ENCODE measurements at places on chromosomes 6 and 20. TPM values are rescaled to one million over a fixed set of nuclear protein-coding genes. Genes with fewer than 3 reads are reported as not detected.
A peak's percentile ranks its signal among the peaks of the same experiment; 100 is the strongest.

- no peaks in the 10 kb centered on the region for H3K4me1 ChIP-seq
- H3K27ac ChIP-seq: no peak overlapping the region
- no peak overlapping the region for H3K4me3 ChIP-seq
- no peaks in the 10 kb centered on the region for H3K36me3 ChIP-seq
Measured at GRCh38 chr6:22068561-22069305, 228.1 kb downstream of the PRL start.

Gene GPR6
- not detected for total RNA-seq

Gene GHRH
- total RNA-seq: not detected

Gene EDN3
- 9.9 TPM for total RNA-seq

Gene TAB2
- 26.2 TPM for total RNA-seq

Gene PPARD
- 11.2 TPM for total RNA-seq

- DNase-seq: no peak
- no peak overlapping the region for H3K4me3 ChIP-seq
- no peaks in the 10 kb centered on the region for H3K27me3 ChIP-seq
Measured at GRCh38 chr6:153625089-153625488, 414.0 kb upstream of the OPRM1 start.

GRCh38 chr20:5596401-5597193 lies 153.6 kb upstream of the SHLD1 start:
- H3K27me3 ChIP-seq: no peaks in the 10 kb centered on the region
- H3K27ac ChIP-seq: no peak overlapping the region
- DNase-seq: no peak
- no peaks in the 10 kb centered on the region for H3K4me1 ChIP-seq
- no peak overlapping the region for H3K4me3 ChIP-seq

GRCh38 chr6:134954272-134955000 lies 4.5 kb upstream of the ALDH8A1 start:
- H3K27ac ChIP-seq: no peak overlapping the region
- H3K4me3 ChIP-seq: no peak overlapping the region
- H3K27me3 ChIP-seq: no peaks in the 10 kb centered on the region
- H3K36me3 ChIP-seq: no peaks in the 10 kb centered on the region
- no peak for DNase-seq
- H3K4me1 ChIP-seq: no peaks in the 10 kb centered on the region

GRCh38 chr6:31321820-31322219 lies 35.2 kb downstream of the HLA-B start:
- DNase-seq: peak; percentile 20
- no peak overlapping the region for H3K4me3 ChIP-seq
- H3K36me3 ChIP-seq: no peaks in the 10 kb centered on the region
- H3K4me1 ChIP-seq: no peaks in the 10 kb centered on the region

GRCh38 chr6:17780061-17780460 lies 73.3 kb upstream of the NUP153 start:
- no peak for DNase-seq
- no peaks in the 10 kb centered on the region for H3K27me3 ChIP-seq
- H3K27ac ChIP-seq: no peak overlapping the region
- no peaks in the 10 kb centered on the region for H3K4me1 ChIP-seq
- H3K4me3 ChIP-seq: no peak overlapping the region

- H3K36me3 ChIP-seq: no peaks in the 10 kb centered on the region
- H3K4me1 ChIP-seq: peaks cover 25% of the 10 kb centered on the region
- no peak for DNase-seq
- H3K4me3 ChIP-seq: no peak overlapping the region
Measured at GRCh38 chr20:56345911-56346310, 12.9 kb upstream of the FAM210B start.

- H3K36me3 ChIP-seq: no peaks in the 10 kb centered on the region
- H3K4me3 ChIP-seq: no peak overlapping the region
- H3K4me1 ChIP-seq: peaks cover 61% of the 10 kb centered on the region
- no peak for DNase-seq
- H3K27ac ChIP-seq: no peak overlapping the region
Measured at GRCh38 chr6:170229851-170230519, 60.9 kb downstream of the DLL1 start.

DNA sequence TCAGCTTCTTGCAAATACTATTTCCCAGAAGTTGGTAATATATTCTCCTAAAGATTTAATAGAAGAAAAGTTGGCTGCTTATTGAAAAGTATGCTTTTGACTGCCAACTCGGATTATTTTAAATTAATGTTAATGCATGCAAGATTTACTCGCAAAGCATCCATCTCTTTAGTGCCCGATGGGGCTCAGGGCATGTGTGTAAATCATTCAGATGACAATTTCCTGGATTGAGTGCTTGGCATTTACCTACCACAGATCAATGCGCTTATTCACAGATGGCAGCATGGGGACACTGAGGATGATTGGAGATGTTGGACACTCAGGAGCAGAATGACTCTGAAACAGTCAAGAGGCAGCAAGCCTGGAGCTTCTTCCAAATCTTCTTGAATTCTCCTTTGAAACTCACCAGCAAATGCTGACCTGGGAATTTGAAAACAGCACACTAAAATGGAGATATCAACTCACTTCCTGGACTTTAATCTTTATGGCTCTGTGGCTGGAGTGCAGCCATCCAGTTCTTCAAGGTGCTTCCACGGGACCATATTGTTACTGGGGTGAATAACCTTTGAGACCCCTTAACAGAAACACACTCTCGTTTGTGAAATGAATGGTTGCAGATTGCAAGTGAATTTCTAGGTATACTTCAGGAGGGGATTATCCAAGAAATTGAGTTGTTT lies 34.1 kb upstream of the TIAM2 start:
- no peak overlapping the region for H3K27ac ChIP-seq
- H3K4me1 ChIP-seq: no peaks in the 10 kb centered on the region
- no peak overlapping the region for H3K4me3 ChIP-seq
- DNase-seq: no peak
- no peaks in the 10 kb centered on the region for H3K27me3 ChIP-seq

GRCh38 chr6:149320796-149321195 lies 3.3 kb downstream of the TAB2 start:
- peaks cover 57% of the 10 kb centered on the region for H3K4me1 ChIP-seq
- H3K4me3 ChIP-seq: no peak overlapping the region
- no peak overlapping the region for H3K27ac ChIP-seq
- H3K27me3 ChIP-seq: no peaks in the 10 kb centered on the region

GRCh38 chr6:90025523-90026061 lies 131.3 kb downstream of the GJA10 start:
- no peaks in the 10 kb centered on the region for H3K4me1 ChIP-seq
- H3K27ac ChIP-seq: no peak overlapping the region
- H3K36me3 ChIP-seq: no peaks in the 10 kb centered on the region
- H3K27me3 ChIP-seq: no peaks in the 10 kb centered on the region

Gene PNPLA1
- not detected for total RNA-seq

Gene LRFN2
- not detected for total RNA-seq

DNA sequence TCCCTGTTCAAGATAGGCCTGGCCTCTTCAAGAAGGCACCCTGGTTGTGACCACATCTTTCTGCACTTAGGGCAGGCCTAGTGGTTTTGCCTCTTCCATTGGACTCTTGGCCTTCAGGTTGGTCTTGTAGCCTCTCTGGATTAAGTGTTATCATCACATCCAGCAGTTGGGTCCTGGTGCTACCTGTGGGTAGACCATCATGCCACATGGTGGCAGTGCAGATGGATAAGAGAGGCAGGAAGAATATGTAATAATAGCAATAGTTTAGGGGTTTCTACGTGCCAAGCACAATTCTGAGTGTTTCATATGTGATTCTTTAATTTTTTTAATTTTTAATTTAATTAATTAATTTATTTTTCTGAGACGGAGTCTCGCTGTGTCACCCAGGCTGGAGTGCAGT lies 28.5 kb upstream of the SNRPB2 start:
- no peaks in the 10 kb centered on the region for H3K27me3 ChIP-seq
- no peak overlapping the region for H3K27ac ChIP-seq
- no peak overlapping the region for H3K4me3 ChIP-seq
- DNase-seq: no peak

Gene NRSN1
- total RNA-seq: not detected

- H3K27me3 ChIP-seq: no peaks in the 10 kb centered on the region
- no peak for DNase-seq
- no peak overlapping the region for H3K4me3 ChIP-seq
- no peaks in the 10 kb centered on the region for H3K36me3 ChIP-seq
Measured at GRCh38 chr6:29666826-29667130, 9.9 kb downstream of the MOG start.

DNA sequence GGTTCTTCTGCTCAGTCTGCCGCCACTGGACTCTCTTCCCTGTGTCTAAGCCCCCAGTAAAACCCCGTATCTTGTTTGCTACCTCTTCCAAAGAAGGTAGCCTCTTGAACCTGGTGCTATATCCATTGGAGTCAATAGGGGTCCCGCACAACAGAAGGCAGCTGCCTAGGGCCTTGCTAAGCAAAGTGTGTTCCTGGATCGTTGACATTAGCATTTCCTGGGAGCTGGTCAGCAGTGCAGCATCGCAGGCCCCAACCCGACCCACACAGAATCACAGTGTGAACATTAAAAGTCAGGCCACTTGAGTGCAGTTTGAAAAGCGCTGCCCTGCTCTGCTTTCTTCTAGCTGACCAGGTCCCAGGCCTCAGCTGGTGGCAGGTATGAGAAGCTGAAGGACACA lies 2.9 kb downstream of the ADA start:
- DNase-seq: no peak
- no peak overlapping the region for H3K4me3 ChIP-seq
- no peak overlapping the region for H3K27ac ChIP-seq
- H3K4me1 ChIP-seq: peaks cover 23% of the 10 kb centered on the region
- H3K36me3 ChIP-seq: no peaks in the 10 kb centered on the region

- no peak overlapping the region for H3K27ac ChIP-seq
- no peaks in the 10 kb centered on the region for H3K36me3 ChIP-seq
- no peak for DNase-seq
- H3K4me1 ChIP-seq: no peaks in the 10 kb centered on the region
- no peak overlapping the region for H3K4me3 ChIP-seq
Measured at GRCh38 chr6:110664933-110665332, 150.3 kb downstream of the CDK19 start.

DNA sequence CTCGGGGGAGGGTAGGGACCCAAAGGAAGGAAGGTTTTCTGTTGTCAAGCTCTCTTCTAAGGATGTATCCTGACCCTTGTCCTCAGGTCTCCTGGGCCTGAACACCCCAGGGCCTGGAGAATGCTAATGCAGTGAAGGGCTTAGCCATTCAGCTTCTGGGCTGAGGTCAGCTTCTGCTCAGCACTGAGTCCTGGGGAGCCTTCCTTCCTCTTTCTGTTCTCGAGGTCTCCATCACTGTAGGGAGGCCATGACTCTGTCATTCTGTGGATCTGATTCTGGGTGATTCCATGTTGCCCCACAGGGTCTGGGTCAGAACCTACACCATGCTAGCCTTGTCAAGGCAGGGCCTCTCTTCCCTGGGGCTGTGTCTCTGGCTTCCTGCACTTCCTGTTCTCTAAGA lies 712.7 kb downstream of the DHX35 start:
- H3K4me3 ChIP-seq: no peak overlapping the region
- H3K4me1 ChIP-seq: no peaks in the 10 kb centered on the region
- H3K27ac ChIP-seq: no peak overlapping the region
- DNase-seq: no peak

DNA sequence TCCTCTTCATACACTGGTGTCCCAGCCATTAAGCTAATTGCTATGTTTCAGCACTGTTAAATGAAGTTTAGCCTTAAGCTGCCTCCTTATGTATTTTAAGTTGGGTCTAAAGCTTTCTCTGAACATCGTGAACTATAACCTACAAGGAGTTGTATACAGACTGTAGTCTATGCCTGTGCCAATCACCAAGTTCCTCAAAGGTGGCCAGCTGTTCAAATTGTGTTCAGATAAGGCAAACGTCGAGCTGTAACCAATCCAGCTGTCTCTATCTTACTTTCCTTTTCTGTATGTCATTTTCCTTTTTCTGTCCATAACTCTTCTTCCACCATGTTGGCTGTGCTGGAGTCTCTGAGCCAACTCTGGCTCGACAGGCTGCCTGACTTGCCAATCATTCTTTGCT lies 199.6 kb downstream of the OGFRL1 start:
- H3K36me3 ChIP-seq: no peaks in the 10 kb centered on the region
- no peak overlapping the region for H3K4me3 ChIP-seq
- H3K4me1 ChIP-seq: no peaks in the 10 kb centered on the region
- no peaks in the 10 kb centered on the region for H3K27me3 ChIP-seq

- H3K27ac ChIP-seq: no peak within 1 kb of the TSS
- H3K27me3 ChIP-seq: no peaks in the 10 kb centered on the region
- H3K36me3 ChIP-seq: no peaks in the 10 kb centered on the region
- H3K4me3 ChIP-seq: peak within 1 kb of the TSS; percentile 33
Measured at GRCh38 chr6:10886691-10887502, at the start of gene SYCP2L. Gene SYCP2L, plus strand, starts transcription at chr6:10887052. Its CDS starts 75 bp downstream, at chr6:10887127.

DNA sequence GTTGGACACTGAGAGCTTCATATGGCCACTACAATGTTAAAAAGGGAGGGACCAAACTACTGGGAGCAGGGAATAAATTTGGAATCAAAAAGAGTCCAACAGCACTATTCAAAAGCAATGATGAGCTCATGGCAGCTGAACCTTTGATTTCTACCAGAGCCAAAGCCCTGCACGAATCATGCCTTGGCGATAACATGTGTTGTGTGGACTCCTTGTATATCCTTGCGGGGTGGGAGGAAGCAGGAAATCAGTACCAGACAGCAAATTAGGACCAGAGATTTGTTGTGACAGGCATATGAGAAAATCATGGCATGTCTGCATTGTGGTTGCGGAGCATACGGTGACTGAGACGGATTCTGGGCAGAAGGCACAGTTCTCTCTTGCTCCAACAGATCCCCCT lies 85.6 kb upstream of the EMILIN3 start:
- no peak overlapping the region for H3K4me3 ChIP-seq
- H3K4me1 ChIP-seq: no peaks in the 10 kb centered on the region
- no peaks in the 10 kb centered on the region for H3K27me3 ChIP-seq
- DNase-seq: no peak

Gene CPXM1
- total RNA-seq: 4.9 TPM

- peak; percentile 27 for DNase-seq
- H3K4me3 ChIP-seq: no peak overlapping the region
- H3K36me3 ChIP-seq: no peaks in the 10 kb centered on the region
- H3K27me3 ChIP-seq: no peaks in the 10 kb centered on the region
- no peaks in the 10 kb centered on the region for H3K4me1 ChIP-seq
Measured at GRCh38 chr6:12992770-12993169, 276.2 kb downstream of the PHACTR1 start.

DNA sequence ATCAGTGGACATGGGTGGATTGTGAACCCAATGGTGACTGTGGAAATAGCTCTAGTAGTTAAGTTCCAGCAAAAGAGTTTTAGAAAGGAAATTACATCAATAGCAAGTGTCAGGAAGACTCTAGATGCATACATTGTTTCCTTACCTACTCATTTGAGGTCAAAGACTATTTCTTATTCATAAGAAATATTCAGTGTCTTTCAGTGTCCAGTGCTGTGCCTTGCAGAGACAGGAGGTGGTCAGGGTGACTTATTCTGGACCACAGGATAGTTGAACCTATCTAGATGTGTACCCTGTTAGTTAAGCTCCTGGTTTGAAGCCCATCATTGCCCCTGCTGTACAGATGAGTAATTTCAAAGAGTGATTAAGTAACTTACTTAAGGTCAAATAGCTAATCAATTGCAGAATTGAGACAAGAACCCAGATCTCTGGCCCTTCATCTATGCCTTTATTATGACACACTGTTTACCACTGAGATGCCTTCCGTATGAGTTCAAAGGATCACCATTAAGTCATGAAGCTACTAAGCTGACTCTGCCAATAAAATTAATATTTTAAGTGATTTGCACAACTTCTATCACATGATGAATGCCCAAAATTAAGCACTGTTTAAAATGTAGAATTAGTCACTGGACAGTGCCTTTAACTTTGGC lies 136.1 kb downstream of the PDSS2 start:
- H3K27me3 ChIP-seq: no peaks in the 10 kb centered on the region
- no peak overlapping the region for H3K4me3 ChIP-seq
- no peak overlapping the region for H3K27ac ChIP-seq
- H3K36me3 ChIP-seq: no peaks in the 10 kb centered on the region
- DNase-seq: no peak
- H3K4me1 ChIP-seq: peaks cover 1% of the 10 kb centered on the region

Data from body of pancreas (tissue), 4 donors.